Kidney capillary endothelial cell (primary cell): ENCODE measurements at places on chromosomes 2 and 18.

DNA sequence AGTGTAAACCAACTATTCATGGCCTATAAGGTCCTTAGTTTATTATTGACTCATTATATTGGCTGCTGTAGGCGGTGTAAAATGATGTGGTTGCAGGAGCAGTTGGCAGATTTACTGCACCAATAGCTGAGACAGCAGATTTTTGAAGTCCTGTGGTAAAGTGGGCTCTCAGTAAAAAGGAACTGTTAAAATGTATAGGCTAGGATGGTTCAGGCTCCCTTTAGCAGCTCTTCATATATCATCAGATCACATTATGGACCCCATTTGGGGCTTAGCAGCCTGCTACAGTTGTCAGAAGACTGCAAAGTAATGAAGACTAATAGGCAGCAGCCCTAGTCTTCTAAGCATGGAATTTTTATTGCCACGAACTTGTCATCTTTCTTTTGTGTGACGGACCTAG lies 27.8 kb downstream of the MTX2 start:
- DNase-seq = no peak

DNA sequence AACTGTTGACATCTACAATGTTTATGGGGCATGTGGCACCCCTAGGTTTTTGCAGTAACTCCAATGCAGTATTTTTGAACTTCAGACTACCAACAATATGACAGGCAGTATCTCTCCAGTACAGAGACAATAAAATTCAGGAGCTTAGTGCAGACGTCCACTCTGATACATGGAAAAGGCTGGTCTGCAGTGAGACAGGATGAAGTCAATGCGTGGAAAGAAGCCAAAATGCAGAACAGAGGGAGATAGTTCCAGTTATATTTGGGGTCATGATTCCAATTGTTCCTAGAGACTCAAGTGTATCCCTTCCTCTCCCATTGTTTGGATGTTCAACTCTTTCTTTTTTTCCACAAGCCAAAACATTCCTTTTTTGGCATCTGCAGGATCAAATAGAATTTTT lies 18.7 kb upstream of the SMAD2 start:
- no peak for DNase-seq

DNA sequence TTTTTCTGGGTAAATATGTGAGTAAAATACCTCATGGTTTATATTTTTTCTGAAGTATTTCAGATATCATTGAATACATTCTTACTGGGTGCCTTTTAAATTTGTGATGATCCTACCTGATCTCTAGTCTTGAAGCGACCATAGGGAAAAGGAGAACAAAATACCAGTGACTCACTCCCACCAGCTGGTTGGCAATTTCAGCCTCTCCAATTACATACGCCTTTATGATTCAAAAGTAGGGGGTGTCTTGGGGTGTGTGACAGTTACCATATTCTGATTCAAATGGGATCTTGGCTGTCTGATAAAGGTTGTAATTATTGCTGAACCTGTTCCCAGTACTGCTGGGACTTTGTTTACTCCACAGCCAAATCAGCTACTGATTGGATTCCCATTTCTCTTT lies 175.9 kb upstream of the NXPH2 start:
- no peak for DNase-seq

DNA sequence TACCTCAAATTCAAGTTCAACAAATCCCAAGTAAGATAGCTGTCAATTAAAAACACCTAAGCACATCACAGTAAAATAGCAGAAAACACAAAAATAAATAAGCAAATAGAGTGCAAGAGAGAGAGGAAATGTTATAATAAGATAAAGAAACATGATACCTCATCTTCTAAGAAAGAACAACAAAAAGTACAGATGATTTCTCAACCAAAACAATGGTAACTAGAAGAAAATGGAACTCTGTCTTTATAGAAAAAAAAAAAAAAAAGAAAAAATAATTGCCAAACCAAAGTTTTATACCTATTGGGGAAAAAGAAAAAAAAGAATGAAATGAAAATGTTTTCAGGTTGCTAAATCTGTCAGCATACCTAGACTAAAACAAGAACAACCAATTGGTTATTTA lies 1253.5 kb upstream of the CDH2 start:
- no peak for DNase-seq
